GM03348 (cell line): ENCODE measurements at places on chromosomes 11 and 22.

GRCh38 chr11:108223348-108224149, 682 bp downstream of the ATM start:
- no peak for DNase-seq

- DNase-seq: no peak
Measured at GRCh38 chr11:67588136-67588503, 4.5 kb downstream of the GSTP1 start.

DNA sequence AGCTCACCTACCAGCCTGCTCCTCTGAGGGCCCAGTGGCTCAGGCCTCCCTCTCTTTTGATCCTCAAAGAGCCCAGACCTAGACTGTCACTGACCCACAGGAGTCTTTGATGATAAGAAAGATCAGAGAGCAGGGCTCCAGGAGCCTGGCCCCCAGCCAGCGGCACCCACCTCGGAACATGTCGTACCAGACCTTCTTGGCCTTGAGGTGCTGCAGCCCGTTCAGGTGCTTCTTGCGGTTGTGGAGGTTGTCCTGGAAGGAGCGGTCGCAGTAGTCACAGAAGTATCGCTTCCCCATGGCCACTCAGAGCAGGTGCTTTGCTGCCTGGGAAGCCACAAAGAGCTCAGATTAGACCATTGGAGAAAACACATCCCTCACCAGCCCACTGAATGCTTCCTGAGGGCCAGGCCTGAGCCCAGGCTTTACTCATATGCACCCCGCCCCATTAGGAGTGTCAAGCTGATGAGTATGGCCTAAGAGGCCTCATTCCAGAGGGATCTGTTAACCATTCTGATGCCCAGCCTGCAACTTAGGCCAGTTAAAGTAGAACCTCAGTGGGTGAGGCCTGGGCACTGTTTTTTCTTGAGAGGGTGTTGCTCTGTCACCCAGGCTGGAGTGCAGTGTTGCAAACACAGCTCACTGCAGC, 18.4 kb downstream of the ZMAT5 start:
- no peak for DNase-seq

DNA sequence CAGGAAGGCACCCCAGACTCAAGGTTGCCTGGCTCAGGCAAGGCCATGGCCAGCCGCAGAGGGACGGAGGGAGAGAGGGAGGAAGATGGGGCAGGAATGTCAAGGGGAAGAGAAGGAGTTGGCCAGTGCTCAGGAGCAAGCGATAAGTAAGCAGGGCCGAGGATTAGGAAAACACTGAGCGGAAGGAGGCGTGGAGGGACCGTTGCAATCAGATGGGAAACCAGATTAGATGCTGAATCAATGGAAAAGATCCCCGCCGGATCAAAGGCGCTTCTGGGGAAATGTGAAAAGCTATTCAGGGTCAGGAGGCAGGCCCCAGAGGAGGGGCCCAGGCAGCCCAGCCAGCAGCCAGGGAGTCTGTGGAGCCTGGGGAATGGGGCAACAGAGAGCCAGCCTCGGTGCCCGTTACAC, 26.6 kb upstream of the MYEOV start:
- no peak for DNase-seq

DNA sequence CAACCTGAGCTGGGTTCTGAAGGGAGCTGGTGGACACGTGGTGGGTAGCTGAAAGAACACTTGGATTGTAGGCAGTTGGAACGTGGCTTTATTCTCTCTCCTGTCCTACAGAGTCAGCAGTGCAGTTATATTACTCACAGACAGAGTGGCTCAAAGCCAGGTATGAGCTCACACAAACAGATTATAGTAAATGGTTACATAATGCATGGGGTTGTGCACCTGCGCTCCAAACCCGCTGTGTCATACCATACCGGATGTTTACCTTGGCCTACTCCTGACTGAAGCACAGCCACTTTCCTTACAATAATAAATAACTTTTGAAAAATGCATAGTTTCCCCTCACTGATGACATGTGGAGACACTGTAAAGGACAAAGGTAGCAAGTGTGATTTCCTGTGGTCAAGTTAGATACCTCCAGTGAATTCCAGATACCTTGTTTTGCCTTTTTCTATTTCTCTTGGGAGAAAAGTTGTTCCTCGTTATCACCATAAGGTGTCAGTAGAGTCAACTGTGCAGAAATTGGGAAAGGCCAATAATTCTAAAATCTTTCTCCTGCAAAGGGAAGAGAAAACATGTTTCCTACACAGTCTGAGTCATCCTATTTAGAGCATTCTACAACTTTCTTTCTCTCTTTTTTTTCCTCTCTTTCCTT, 13.5 kb downstream of the MS4A6A start:
- DNase-seq: peak; percentile 23

DNA sequence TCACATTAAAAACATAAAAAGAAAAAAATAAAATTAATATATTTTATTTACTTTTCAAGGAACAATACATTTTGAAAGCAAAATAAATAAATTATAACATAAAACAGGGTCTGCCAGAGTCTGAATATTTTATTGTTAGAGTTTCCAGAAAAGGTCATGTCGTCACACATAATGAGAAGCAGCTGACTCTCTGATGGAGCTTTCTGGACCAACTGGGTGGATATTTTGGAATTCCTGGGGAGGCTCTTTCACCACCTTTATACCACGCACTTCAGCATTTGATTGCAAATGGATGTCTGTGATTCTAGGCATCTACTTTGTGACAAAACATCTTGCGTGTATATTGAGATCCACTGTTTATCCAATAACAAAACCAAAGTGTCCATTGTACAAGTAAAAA, 455.0 kb upstream of the CCDC179 start:
- DNase-seq: no peak

DNA sequence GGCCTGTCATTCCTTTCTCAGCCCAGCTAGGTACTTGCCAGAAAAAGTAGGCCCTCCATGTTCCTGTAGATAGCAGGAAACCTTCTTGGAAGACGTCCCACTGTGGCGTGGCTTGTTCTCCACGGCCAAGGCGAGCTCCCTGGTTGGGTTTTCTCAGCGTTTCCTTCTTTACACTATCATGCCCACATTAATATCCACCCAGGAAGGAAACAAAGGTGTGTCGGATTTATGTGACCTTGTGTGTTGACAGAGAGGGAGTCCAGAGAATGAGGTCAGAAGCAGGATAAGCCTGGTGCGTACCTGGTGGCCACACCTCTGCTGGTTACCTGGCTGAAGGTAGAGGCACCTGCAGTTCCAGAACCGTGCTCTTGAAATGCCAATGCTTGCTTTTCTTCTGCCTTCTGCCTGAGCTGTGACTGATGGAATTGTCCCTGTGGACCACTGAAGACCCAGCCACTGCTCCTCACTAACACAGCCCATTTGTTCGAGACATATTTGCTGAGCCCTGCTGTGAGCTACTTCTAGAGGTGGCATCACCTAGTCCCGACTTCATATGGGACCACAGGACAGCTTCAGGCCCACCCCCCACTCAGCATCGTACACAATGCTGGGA, 7.9 kb downstream of the ASPHD2 start:
- no peak for DNase-seq

- DNase-seq: no peak
Measured at GRCh38 chr11:72812604-72812966, 1.6 kb upstream of the ATG16L2 start.

DNA sequence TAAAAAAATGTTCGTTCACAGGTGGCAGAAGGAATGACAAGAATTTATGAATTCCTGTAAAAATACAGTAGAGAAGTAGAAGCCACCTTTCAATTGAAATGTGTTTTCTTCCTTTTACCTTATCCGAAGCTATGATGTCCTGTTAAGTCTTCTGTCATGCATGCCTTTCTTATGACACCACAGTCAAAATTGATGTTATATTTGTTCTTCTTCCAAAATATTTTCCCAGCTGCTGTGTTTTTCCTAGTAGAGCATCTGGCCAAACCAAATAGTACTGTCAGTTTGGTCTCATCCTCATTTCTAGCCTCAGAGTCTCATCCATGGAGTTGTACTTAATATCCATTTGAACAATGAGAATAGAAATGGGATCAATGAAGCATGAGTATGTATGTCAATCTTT, 206.1 kb downstream of the PGR start:
- peak; percentile 29 for DNase-seq
